Central memory CD4-positive, alpha-beta T cell (primary cell): ENCODE measurements at places on chromosomes 11 and 22.

GRCh38 chr11:104883342-104883741, 14.9 kb downstream of the CASP12 start:
- no peak for DNase-seq

DNA sequence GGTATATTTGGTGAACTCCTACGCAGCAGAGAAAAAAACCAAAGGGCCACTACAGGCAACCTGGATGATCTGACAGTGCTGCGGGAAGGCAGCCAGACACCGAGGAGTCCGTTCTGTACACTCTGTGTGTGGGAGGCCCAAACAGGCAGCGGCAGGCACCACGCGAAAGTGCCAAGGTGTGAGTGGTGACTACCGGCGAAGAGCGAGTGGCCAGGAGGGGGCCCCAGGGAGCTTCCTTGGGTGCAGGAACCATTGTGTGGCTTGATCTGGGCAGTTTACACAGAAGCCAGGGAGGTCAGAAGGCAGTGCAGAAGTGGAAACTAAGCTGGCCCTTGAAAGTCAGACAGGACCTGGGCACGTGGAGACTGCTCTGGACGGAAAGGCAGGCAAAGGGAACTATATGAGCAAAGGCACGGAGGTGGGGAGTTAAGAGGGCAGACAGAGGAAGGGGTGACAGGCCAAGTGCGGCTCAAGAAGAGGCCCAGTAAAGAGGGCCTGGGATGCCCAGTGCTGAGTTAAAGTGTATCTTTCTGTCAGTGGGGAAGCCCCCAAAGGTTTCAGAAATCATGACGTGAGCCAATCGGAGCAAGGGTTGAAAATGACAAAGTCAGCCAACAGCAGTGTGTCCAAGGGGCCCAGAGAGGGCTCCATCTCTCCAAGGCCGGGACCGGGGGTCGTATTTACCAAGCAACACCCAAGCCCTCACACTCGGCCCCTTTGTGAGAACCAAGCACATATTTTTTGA, 10.6 kb downstream of the TMEM184B start:
- peak; percentile 42 for DNase-seq

GRCh38 chr11:13666708-13667107, 1.8 kb upstream of the FAR1 start:
- no peak for DNase-seq

- DNase-seq: no peak
These were observed 4.5 kb upstream of the CREB3L1 start for GRCh38 chr11:46272816-46273427.

DNA sequence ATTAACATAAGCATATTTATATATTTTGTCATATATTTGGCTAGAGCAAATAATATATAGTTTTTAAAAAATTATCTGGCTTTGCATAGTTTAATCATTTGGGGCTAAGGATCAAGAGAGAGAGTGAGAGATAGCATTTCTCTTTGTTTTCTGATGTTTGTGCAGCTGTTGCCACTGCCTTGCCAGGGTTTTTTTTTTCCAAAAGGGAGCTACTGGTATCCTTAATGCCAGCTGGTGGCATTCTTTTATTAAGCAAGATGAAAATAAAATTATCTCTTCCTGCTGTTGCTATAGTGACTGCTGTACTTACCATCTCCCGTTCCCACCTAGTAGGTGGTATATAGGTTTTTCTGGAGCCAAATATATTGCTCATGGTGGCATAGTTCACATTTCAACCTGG, 793.3 kb upstream of the ARHGAP42 start:
- no peak for DNase-seq

DNA sequence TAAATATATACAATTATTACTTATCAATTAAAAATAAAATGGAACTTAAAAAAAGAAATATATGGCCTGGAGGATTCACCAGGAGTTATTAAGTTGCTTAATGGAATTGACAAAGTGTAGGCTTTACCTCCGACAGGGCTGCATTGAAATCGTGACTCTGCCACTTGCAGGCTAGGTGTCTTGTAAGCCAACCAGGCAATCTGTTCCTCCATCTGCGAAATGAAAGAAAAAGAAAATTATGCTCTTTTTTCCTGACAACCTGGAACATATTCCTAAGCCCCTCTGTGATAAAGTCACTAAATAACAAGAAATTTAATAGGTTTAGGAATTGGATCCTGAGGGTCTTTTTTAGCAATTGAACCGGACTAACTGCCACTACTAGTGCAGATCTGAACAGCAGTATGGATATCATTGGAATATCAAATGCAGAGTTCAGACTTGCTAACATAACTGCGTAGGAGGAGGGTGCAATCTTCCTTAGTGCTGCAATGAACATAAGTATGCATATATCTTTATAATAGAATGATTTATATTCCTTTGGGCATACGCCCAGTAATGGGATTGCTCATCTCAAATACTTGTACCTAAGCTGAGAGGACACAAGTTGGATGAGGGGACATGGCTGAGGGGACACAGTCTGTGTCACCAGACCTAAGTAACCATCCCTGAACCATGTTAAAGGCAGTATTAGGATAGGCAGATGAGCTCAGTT, 42.5 kb upstream of the CEP126 start:
- DNase-seq: no peak

- DNase-seq: no peak
These were observed 497.0 kb upstream of the TENM4 start for GRCh38 chr11:79937676-79938334.

DNA sequence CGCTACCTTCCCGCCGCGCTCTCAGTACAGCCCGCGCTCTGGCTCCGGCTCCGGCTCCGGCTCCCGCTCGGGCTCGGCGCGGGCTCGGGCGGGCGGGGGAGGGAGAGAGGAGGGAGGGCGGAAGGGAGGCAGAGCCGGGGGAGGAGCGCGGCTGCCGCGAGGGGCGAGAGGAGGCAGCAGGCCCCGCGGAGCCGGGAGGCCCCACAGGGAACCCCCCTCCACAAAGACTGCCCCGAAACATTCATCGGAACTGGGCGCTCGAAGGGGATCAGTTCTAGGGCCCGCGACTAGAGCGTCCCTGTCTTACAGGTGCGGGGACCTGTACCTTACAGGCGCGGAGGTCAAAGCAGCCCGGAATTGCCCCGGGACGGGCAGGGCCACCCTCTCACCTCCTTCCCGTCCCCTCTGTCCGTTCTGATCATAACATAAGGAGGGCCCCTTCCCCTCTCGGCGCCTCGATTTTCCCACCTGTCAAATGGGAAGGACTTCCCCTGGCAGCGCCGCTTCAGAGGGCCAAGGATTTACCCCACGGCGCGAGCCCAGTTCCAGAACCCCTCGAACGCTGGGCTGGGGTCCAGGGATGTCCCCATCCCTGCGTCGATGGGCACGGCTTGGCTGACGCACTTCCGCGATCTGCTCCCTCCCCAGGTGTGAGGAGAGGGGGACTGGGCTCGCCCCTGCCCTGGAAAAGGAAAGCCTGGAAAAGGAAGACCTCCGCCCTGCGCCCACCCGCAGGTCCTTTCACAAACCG, at the start of gene SHISA8:
Gene SHISA8 (minus strand): TSS at position 40 of the 751 bp plus-strand sequence. CDS start 407 bp downstream, outside the sequence.
- DNase-seq: peak; percentile 50

DNA sequence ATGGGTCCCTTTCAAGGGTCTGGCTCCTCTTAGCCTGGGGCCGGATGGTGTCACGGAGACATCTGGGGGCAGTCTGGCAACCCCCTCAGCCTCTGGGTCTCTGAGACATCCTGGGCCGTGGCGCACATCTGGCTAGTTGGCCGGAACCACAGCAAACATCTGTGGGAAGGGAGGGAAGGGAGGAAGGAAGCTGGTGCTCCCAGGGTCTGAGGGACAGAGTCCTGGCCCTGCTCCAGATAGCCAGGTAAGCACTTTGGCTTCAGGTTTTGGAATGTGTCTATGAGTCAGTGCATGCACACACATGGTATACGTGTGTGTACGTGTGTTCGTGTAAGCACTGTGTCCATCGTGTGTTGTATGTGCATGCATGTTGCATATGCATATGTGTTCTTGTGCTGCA, 225.1 kb downstream of the MN1 start:
- no peak for DNase-seq

- DNase-seq: no peak
These were observed 1.0 kb downstream of the NUP98 start for GRCh38 chr11:3796346-3796745.

- DNase-seq: no peak
These were observed 13.5 kb upstream of the ZNF74 start for GRCh38 chr22:20380486-20380885.

DNA sequence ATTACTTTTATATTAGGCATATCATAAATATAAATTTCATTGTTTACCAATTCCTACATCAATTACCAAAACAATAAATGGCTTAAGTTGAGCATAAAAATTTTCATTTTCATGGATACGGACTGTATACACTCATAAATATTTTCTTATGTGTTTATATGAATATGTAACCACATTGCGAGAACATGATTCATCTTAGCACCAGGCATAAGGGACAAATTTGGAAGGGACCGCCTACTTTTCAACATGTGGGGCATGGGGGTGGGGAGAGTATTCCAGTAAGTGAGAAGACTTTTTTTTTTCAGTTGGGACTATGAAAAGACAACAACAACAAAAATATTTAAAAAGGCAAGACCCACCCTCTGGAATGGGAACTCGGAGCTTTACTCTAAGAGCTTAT, 296.1 kb downstream of the RAB38 start:
- DNase-seq: no peak

DNA sequence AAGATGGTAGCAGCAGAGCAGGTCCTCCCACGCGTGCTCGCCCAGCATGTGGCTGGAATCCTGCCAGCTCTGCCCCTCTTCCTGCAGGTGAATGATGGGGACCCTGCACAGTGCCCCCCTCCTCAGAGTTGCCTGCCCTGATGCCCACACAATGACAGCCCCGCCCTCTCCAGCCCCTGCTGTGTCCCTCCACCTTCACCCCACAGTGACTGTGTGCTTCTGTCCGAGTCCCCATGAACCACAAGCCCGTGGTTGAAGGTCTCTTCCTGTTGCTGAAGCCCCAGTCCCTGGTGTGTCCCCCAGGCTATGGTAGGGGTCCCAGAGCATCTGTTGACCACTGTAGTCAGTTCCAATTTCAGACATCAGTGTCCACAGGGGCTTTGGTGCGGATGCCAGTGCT, 71.0 kb downstream of the BRD1 start:
- DNase-seq: no peak

DNA sequence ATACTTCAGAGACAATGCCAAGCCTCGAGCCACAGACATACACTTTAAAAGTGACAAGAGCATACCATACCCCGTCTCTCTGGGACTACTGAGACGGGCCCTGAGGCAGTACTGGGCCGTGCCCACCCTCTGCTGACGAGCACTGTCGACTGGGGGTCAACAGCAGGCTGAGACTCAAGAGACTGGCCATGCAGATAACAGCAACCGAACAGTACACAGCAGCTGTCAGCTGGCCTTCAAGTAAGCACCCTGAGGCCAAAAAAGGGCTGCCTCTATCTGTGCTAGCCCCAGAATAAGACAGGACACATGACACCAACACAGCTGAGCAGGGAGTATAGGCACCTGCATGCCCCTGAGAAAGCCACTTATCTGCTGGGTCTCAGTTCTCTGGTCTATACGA, 18.9 kb upstream of the TMEM121B start:
- no peak for DNase-seq

- DNase-seq: no peak
These were observed 33.3 kb upstream of the BIRC3 start for GRCh38 chr11:102284008-102284407.
